ENCODE measurements at places on chromosomes 7 and 10.

DNA sequence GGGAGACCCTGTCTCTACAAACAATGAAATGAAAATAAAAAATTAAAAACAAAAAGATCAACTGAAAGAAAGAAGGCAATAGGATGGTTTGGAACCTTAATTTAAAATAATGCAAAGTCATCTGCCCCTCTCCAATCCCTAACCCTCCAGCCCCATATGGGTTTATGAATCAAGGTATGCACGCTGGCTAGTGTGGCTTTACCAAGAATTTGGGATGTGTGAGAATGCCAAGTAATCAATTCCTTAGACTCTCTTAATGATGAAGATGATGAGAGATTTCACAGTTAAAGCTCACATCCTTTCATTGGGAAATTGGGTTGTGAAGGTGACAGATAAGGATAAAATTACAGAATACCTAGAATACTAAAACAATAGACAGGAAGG lies 147.1 kb upstream of the AOAH start:
- no peak for DNase-seq

DNA sequence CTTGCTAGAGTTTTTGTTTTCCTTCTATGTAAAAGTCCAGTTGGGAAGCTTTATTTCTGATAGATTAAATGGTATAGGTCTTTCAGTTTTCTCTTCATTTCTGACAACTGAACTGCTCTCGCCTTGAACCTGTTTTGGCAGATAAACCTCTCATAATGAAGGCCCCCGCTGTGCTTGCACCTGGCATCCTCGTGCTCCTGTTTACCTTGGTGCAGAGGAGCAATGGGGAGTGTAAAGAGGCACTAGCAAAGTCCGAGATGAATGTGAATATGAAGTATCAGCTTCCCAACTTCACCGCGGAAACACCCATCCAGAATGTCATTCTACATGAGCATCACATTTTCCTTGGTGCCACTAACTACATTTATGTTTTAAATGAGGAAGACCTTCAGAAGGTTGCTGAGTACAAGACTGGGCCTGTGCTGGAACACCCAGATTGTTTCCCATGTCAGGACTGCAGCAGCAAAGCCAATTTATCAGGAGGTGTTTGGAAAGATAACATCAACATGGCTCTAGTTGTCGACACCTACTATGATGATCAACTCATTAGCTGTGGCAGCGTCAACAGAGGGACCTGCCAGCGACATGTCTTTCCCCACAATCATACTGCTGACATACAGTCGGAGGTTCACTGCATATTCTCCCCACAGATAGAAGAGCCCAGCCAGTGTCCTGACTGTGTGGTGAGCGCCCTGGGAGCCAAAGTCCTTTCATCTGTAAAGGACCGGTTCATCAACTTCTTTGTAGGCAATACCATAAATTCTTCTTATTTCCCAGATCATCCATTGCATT lies 27.1 kb downstream of the MET start:
- no peak for DNase-seq

- no peak for DNase-seq
These were observed 37.7 kb downstream of the CAMK2B start for GRCh38 chr7:44287488-44288380.

DNA sequence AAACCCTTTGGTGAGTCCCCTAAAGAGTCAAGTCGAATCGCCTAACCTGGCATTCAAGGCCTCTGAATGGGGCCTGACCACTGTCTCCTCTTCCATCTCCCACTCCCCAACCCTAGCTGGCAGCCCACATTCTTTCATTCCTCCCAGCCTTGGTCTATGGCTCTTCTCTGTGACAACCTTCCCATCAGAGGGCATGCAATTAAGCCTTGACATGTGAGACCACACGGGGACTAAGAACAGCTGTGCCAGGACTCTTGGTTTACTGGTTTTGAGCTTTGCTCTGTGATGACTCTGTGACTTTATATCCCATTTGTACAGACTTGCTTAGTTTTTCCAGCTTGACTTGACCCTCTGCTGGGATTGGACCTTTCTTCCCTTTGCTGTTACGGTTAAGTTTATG lies 116.6 kb downstream of the BUB3 start:
- DNase-seq: no peak

DNA sequence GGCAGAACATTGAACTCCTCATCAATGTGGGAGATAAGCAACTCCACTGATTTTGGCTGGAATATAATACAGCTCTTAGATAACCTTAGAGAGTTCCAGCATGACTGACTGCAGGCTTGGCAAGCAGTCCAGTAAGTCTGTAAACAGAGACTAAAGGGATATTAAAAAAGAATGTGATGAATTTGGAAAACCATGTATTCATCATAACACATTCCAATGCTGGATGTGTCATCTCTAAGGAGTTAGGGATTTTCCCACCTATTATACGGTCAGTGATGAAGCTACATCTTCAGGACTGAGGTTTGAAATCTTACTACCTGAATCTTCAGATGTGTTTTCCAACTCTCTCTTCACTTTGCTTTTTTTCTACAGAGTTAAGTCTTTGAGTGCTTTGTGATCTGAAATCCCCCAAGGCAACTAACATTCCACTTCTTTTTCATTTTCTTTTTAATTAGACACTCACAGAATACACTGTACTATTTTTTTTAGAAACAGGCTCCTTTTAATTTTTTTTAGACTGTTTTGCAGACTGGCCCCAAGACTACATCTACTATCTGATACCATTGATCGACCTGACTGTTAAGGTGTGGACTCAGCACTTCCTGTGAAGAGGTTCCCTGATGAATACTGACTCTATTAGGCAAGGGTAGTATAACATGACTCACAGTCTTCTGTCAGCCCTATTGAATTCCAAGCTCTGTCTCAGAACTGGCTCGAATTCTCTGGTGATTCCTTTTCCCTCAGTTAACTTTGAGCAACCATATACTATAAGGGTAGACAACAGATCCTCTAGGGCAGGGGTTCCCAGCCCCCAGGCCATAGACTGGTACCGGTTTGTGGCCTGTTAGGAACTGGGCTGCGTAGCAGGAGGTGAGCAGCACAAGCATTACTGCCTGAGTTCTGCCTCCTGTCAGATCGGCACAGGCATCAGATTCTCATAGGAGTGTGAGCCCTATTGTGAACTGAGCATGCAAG lies 678.2 kb downstream of the GRM8 start:
- no peak for DNase-seq

DNA sequence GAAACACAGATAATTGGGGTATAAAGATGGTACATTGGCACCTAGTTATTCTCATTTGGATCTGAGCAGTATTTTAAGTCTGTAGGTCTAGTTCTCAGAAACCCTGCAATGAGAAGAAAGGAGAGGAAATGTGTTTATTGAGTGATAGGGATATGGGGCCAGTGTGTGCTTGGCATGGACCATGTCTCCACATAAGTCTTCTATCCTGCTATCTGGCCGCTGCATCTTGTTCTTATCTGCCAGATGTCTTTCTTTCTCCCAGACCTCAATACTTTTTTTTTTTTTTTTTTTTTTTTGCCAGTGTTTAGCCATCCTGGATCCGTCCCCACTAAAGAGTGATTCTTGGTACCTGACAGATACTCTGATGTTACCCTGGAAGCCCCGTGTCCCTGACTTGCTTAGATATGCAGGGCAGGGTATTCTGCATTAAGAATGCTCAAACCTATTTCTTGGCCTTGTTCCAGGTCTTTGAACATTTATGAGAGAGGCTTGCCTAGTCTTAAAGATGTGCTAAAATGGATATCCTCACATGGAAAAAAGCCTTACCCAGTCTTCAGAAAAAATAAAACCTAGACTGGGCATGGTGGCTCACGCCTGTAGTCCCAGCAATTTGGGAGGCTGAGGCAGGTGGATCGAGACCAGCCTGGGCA lies 10.0 kb downstream of the MTURN start:
- no peak for DNase-seq

- DNase-seq: no peak
These were observed 37.0 kb upstream of the RET start for GRCh38 chr10:43039624-43040481.

DNA sequence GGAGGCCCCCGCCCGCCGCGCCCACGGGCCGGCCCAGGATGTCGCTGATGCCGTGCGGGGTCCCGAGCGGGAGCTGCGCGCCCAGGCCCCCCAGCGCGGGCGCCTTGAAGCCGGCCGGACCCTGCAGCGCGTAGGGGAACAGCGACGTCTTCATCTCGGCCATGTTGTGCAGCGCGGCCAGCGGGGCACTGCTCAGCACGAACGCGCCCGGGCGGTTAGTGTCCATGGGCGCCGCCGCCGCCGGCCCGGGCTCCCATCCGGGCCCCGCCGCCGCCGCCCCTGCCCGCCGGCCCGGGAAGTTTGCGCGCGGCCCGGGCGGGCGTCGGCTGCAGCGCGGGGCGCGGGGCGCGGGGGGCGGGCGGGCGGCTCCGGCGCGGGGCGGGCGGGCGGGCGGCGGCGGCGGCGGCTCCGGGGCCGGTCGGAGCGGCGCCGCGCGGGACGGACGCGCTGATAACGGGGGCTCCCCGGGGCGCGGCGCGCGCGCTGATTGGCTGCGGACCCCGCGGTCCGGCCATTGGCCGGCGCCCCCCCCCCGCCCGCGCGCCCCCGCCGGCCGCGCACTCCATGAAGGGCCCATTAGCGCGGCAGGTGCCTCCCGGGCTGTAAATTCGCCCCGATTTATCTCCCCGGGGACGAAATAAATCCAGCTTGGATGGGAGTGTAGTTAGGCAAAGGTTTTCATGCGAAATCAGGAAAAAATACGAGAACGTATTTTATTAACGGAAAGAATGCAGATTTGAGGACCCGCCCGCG lies at the start of gene NKX6-2:
Gene NKX6-2, minus strand, starts transcription at position 425 of the 753 bp plus-strand sequence. Its CDS starts 199 bp downstream, at position 226.
- no peak for DNase-seq

GRCh38 chr7:117836-118614 lies 74.3 kb upstream of the FAM20C start:
- no peak for DNase-seq

DNA sequence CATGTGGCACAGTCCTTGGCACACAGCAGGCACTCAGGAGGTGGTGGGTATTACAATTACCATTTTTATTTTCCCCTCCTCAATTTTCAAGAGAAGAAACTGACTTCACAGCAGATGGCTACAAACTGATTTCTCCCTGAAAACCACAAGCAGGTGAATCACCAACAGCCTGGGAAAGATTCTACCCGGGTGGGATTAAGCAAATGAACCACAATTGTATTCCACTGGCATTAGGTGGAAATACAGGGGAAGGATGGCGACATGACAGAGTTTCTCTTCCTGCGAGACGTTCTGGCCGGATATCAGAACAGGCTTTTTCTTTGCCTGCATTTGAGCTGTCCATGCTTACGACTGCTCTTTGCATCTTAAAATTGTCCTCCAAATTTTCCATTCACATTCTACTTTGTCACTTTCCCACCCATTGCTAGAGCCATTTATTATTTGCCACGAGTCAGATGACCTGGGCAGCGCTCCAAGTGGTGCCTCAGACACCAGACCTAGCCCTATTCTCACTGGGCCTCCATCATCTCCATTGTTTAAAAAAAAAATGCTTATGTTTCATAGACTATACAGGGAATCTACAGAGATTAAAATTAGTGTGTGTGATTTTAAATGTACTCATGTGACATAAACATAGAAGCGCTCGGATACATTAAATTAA lies 4.6 kb downstream of the DENND11 start:
- DNase-seq: no peak

DNA sequence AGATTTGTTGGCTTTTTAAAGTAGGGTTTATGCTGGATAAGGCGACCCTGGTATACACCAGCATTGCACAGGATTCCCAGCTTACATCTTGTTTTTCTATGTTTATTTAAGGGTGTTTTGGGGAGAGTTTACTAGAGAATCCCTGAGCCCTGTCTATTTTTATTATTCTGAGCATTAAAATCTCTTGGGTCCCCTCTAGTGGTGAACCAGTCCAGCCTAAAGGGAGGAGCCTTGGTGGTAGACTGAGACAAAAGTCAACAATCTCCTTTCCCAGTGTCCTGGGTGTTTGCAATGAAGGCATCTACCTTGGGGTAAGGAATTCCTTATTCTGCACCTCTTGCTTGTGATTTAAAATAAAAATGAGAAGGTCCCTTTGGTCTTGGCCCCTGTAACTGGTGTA lies 38.2 kb downstream of the ANTXRL start:
- no peak for DNase-seq
